ENCODE measurements at places on chromosomes 16 and 17. TPM values are rescaled to one million over a fixed set of nuclear protein-coding genes. Genes with fewer than 3 reads are reported as not detected.

DNA sequence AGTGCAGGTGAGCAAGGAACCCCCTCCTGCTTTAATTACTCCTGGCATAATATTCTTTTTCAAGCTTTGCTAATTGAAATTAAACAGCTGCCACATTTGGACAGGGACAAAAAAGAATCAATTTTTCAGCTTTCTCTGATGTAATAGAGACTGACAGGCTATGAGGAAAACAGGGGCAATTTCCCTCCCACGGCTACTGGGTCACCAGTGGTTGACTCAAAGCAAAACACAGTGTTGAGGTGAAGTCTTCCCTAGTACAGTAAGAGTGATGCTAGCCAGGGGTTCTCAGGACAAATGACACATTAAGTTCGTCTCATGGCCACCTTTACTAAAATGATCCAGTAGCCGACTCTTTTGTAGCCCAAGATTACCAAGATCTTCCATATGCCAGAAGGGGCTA lies 38.6 kb upstream of the PMFBP1 start:
- DNase-seq, result no peak

DNA sequence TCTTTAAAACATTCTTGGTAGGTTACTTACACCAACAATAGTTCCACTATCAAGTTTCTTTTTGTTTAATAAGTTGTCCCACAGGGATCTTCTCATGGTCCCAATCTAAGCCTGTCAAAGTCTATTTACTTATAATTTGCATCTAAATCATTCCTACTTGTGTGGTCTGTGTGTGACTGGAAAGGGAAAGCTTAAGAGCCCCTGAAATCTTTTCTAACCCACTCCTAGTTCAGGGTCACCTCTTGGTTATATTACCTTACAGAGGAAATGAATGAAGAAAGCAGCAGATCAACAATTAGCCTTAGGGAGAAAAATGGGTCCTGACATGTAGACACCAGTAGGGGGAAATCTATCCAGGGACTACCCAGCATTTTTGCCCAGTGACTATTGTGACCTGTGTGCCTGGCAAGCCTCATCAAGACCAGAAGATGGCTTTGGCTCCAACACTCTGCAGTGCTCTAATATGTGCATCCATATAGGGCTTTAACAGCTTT lies 110.4 kb upstream of the HAS3 start:
- no peak for DNase-seq

DNA sequence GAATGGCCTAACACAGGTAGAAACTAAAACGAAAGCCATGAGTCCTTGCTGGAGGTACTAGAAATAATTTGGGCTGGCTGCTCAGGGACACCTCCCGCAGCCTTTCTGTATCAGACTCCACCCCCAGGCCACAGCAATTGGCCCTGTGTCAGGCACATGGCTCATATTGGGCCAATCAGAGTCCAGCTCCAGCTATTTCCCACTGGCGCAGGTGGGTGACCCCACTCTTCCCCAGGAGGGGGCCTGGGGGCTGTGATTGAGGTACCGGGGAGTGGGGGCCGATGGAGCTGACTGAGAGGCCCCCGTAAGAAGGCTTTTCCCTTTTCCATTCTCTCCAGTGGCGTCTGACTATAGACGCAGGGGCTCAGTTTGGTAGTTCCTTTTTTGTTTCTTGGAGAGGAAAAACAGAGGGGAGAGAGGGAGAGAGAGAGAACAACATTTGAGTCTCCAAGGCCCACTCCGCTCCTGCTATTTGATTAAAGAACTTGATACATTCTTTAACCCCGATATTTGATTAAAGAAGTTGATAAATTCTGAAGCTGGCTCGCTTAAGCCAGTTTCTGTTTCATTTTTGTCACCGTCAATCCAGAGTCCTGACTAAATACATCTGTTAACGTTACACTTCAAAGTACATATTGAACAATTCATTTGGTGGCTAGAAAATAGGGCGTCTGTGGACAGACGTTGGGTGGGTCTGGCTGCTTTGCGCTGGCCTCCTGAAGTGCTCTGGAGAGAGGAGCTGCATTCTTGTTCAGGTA lies 26.3 kb downstream of the FOXL1 start:
- DNase-seq, result no peak

GRCh38 chr17:61250335-61250890 lies 149.2 kb upstream of the TBX2 start:
- DNase-seq, result no peak

GRCh38 chr16:81816793-81817210 lies 37.7 kb downstream of the PLCG2 start:
- DNase-seq, result no peak

- peak; percentile 56 for DNase-seq
These were observed 28.2 kb upstream of the KPNB1 start for GRCh38 chr17:47621293-47622179.

GRCh38 chr17:8755590-8756255 lies 2.6 kb downstream of the SPDYE4 start:
- no peak for DNase-seq

- DNase-seq, result no peak
These were observed 6.4 kb upstream of the GGT6 start for GRCh38 chr17:4566785-4567184.

DNA sequence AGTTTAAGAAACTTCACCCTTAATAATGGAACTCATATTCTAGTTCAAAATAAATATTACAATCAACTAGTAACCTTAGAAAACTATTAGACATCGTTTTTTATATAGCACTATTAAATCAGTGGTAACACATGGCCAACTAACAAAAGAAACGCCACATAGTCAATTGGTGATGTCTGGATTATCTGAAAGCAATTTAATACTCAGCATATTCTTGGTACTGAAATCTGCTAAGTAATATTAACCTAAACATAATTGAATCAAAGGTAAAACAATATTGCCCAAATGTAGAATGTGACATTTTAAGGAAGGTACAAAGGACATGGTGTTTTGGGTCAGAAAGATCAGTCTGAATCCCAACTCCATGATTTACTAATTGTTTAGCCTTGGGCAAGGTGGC lies 11.1 kb upstream of the RSL1D1 start:
- no peak for DNase-seq

DNA sequence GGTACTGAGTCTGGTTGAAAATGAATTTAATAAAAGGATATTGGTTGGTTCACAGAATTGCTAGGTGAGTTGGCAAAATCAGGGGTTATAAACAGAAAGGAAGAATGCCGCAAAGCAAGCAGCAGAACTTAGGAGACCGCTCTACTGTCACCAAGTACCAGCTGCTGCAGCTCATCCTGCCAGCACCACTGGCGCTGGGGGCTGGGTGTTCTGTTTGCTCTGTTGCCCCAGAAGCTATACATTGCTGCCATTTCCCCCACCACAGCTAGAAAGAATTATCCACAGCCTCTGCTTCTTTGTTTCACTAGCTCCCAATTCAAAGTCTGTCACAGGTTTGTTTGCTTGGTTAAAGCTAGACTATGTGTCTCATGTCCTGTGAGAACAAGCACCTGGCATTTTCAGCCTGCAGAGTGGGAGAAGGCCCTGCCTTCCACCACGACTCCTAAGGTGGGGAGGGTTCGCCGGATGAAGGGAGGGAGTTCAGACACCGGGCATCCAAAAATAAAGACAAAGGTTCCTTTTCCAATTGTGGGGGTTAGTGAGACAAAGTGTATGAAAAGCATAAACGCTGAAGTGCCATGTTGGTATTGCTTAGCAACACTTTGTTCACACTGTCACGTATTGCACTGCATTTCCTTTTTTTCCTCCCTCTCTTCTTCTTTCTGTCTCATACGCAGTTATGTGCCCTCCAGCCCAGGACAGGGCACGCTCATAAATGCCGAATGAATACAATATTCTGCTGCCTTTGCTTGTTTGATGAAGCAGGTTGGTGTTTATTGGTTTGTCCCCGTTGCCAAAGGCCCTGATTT lies 9.6 kb upstream of the CPD start:
- no peak for DNase-seq

- DNase-seq, result no peak
These were observed 6.8 kb upstream of the KRT12 start for GRCh38 chr17:40873801-40874200.

GRCh38 chr16:75379911-75380847 lies 53.1 kb downstream of the CFDP1 start:
- no peak for DNase-seq

DNA sequence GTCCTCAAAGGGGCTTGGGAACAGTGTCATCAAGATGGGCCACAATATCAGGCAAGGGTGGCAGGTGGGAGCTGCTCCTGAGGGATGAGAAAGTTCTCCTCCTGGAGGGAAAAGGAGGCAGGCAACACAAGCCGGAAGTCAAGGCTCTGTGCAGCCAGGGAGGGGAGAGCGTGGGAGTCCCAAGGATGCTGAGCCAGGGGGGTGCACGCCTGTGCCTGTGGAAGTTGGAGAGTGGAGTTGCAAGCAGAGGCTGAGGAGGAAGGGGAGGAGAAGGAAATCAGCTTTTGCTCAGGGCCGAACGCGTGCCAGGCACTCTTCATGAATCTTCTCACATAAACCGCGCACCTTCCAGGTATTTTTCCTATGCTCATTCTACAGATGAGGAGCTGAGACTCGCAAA lies 7.4 kb upstream of the SLC13A2 start:
- DNase-seq, result no peak

GRCh38 chr16:68529931-68530701 lies 9.0 kb upstream of the ZFP90 start:
- peak; percentile 94 for DNase-seq

DNA sequence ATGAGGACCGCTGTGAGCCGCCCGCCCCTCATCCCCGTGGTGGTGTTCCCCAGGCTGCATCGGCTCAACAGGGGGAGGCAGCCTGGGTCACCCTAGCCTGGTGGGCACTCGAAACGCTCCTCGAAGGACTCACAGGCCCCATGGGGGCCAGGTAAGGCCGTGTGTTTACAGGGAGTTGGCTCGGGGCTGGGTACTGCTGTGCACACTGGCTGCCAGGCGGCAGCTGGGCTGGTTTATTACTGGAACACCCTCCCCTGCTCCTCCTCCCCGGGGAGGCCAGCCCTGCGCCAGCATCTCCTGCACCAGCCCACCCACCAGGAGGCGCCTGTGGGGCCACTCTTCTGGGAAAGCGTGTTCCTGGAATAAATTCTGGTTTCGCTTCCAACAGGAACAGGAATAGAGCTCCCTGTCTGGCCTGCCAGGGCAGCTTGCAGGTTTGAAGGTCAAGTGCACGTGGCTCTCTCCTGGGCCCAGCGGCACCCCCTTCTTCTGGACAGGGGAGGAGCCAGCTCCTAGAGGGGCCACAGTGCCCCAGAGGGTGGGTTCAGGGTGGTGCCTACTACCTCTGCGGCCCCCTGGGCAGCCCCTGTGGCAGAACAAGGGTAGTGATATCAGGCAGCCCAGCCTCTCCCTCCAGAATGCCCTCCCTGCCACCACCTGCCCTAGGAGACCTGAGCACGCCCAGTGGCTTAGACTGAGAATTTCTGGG lies 11.3 kb downstream of the MCRIP1 start:
- peak; percentile 63 for DNase-seq

- no peak for DNase-seq
These were observed 68.7 kb downstream of the BANP start for GRCh38 chr16:88019821-88020515.

GRCh38 chr17:56744721-56745120 lies 89.0 kb downstream of the C17orf67 start:
- DNase-seq, result no peak

- DNase-seq, result no peak
These were observed 299.7 kb downstream of the SLC39A11 start for GRCh38 chr17:72792771-72793170.

DNA sequence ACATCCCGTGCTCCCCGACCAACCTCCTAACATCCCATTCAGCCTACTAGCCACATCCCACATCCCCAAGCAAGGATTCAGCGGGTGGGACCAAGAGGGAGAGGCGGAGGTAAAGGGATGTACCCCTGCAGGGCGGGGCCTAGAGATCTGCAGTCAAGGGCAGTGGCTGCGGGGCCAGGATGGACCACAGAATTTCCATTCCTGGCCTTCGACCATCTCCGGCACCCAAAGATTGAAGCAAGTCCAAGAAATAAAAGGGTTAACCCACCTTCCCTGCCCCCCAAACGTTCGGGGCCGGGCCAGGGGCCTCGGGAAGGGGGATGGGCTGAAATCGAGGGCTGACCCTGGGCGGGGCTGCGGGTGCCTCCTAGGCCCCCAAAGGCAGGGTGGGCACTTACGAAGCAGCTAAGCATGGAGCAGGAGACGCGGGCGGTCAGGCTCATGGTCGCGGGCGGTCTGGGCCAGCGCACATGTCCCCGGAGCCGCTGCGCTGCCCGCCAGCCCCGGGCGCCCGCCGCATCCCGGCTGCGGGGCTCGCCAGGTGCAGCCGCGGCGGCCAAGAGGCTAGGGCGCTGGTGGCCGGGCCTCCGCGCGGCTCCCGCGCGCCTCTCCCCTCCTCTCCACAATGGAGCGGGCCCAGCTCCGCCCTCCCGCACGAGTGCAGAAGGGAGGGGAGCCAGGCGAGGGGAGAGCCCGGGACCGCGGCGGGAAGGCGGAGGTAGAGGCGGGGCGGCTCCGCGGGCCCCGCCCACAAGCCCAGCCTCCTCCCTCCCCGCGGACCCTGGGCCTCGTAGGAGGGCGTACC lies at the start of gene MTMR4:
TSS of gene MTMR4 (minus strand) at position 674 of the 805 bp plus-strand sequence. CDS start at position 443, 231 bp downstream.
- DNase-seq, result peak; percentile 80

The OR4D1 gene
- not detected for total RNA-seq

The PPY gene
- total RNA-seq, result not detected

The MAF gene
- 38.9 TPM for total RNA-seq

The ACSM3 gene
- not detected for total RNA-seq

The TNFRSF17 gene
- not detected for total RNA-seq

The NMT1 gene
- total RNA-seq, result 118 TPM

Data from dorsolateral prefrontal cortex (tissue), 122 donors.